ENCODE measurements at places on chromosomes 2 and 18.

DNA sequence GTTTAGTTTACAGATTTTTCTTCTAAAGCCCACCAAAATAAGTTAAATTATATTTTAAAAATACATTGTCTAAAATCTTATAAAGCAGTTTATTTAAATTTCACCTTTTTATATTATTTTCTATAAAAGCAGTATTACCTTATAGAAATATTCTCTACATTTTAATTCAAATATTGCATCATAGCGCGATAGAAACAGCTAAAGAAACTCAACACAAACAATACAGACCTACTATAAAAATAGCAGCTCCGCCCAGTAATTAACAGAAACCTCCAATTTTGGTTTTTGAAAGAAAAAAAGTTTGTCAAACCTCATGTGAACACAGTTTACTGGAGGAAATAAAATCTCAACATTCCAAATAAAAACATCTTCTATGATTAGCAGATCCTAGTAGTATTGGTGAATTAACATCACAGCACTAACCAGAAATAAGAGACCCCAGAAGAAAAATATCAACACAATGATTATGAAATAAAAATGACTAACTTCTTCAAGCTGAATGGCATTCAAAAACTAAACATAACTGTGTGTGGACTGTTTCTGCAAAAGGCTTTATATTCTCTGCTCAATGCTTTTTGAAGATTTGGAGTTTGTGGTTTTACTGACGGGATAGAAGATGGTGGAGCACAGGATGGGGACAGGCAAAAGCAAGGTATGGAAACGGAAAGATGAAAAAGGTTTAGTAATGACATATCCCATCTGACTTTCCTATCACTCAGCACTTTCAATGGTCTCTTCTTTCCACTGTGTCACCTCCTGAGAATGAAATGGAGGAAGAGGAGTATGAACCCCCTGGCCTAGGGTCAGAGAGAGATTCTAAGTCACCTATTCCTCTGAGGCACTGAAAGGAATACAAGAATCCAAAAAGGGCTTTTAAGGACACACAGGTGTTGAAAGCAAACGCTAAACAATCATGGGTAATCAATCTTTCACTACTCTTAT is 17.5 kb downstream of the MAP4K3 start:
- DNase-seq, result no peak

DNA sequence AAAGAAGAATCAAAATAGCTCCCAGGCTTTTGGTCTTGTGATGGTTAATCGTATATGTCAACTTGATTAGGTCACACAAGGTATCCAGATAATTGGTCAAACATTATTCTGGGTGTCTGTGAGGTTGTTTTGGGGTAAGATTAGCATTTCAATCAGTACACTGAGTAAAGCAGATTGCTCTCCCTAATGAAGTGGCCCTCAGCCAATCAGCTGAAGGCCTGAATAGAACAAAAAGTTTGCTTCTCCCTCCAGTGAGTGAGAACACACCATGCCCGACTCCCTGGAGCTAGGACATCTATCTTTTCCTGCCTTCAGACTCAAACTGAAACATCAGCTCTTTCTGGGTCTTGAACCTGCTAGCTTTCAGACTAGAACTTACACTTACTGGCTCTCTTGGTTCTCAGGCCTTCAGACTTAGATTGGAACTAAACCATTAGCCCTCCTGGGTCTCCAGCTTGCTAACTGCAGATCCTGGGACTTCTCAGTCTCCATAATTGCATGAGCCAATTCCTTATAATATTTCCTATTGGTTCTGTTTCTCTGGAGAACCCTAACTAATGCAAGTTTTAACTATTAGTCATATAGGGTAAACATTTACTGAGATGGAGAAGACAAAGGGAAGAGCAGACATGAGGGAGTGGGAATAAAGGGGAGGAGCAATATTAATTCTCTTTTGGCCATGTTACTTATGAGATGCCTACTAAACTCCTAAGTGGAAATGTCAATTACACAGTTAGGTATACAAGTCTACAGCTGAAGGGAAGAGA is 25.5 kb downstream of the LNPK start:
- no peak for DNase-seq

GRCh38 chr2:159933727-159934049 is 128.7 kb downstream of the PLA2R1 start:
- DNase-seq, result no peak

GRCh38 chr18:36149514-36150289 is 20.0 kb downstream of the ELP2 start:
- no peak for DNase-seq

GRCh38 chr2:63790491-63790890 is 51.2 kb upstream of the UGP2 start:
- no peak for DNase-seq

GRCh38 chr18:39561126-39561525 is 1995.5 kb upstream of the CELF4 start:
- no peak for DNase-seq

DNA sequence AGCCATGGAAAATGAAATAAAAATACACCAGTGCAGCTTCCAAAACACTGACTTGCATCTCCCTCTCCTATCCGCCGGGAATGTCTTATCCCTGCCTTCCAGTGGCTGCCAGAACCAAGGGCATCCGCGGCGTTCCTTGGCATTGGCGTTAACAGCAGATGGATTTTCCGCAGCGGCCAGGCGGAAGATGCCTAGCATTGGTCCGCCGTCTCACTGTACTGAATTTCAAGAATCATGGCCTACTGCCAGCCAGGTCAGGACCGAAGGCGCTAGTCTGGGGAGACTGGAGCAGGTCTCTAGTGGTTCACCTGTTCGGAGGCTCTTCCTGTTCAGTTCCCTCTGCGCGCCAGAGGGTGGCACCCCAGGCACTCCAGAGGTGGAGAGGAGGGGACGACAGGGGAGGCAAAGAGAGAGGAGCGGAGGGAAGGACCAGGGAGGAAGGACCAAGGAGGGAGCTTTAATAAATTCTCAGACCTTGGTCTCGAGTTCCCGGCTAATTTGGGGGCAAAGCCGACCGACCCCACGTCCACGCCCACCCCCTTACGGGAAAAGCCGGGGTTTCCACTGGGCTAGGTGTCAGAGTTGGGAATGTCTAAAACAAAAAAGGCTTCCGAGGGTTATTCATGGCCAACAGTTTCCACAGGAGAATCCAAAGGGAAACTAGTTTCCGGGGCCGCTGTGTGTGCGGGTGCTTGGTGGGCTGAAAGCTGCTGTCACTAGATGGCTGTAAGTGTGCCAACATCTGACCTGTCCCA is 3.7 kb upstream of the BCL2L11 start:
- peak; percentile 97 for DNase-seq

- no peak for DNase-seq
These were observed 497.4 kb upstream of the MEIS1 start for GRCh38 chr2:65937379-65938160.

DNA sequence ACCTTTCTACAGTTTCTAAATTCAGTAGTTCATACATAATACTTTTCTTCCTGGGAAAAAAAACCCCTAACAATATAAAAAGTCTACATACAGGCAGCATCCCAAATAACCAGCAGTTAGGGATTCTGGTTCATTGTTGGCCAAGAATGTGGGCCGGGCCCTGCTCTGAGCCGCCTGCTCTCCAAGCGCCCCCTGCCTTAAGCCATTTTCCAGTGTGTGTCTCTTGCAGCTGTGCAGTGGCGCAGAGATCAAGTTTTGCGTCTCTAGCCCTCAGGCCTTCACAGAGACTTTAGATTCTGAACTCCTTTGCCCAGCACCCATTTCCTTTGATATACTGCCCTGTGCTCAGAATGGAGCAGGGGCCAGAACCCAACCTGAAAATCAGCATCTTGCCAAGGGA is 32.9 kb downstream of the RMC1 start:
- DNase-seq, result no peak

- DNase-seq, result no peak
These were observed 5.5 kb upstream of the RNF144A start for GRCh38 chr2:6911721-6912120.

- DNase-seq, result no peak
These were observed 402.3 kb downstream of the TGIF1 start for GRCh38 chr18:3852321-3852720.

DNA sequence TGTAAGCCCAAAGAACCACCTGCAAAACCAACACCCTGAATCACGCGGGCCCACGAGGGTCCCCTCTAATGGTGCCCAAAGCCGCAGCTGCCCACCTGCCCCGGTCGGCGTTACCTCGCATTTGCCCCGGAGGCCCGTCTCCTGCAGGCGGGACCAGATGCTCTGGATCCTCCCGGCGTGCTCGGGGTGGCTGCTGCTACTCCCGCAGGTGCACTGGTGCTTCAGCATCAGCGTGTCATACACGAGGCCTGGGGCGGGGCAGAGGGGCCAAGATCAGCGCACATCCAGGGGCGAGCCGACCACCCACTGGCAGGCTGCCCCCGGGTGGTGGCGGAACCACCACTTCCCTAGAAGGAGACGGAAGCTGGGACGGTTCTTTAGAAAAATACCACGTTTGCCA is 260.1 kb downstream of the TWIST2 start:
- DNase-seq, result no peak

DNA sequence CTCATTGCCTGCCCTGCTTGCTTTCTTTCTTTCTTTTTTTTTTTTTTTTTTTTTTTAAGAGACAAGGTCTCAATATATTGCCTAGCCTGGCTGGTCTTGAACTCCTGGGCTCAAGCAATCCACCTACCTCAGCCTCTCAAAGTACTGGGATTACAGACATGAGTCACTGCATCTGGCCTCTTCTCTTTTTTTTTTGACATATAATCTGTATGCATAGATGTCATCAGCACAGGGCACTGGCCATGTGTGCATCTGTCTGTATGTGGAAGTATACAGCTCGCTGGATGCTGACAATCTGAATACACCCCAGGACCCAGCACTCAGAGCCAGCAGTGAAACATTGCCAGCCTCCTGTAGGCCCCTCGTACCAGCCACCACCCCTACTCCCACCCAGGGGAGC is 49.5 kb downstream of the TFCP2L1 start:
- DNase-seq, result no peak

GRCh38 chr18:10409041-10409440 is 45.4 kb upstream of the APCDD1 start:
- DNase-seq, result no peak

DNA sequence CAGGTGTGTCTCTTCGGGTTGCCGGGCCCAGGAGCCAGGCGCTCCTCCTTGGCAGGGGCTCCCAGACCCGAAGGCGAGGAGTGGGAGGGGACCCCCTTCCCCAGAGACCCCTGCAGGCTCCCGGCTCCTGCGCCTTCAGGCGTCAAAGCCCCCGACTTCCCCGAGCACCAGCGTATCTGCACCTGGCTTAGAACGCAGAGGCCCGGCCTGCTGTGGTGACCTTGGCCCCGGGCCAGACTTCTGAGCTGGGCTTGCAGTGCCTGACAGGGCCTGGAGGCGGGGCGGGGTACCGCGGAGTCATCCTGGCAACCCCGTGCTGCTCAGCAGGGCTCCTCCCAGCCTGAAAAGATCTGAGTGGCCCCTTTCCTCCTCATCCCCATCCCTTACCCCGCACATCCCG is 27.0 kb downstream of the SKA1 start:
- DNase-seq, result no peak

- no peak for DNase-seq
These were observed 847.2 kb downstream of the TDRD15 start for GRCh38 chr2:21970971-21971370.

DNA sequence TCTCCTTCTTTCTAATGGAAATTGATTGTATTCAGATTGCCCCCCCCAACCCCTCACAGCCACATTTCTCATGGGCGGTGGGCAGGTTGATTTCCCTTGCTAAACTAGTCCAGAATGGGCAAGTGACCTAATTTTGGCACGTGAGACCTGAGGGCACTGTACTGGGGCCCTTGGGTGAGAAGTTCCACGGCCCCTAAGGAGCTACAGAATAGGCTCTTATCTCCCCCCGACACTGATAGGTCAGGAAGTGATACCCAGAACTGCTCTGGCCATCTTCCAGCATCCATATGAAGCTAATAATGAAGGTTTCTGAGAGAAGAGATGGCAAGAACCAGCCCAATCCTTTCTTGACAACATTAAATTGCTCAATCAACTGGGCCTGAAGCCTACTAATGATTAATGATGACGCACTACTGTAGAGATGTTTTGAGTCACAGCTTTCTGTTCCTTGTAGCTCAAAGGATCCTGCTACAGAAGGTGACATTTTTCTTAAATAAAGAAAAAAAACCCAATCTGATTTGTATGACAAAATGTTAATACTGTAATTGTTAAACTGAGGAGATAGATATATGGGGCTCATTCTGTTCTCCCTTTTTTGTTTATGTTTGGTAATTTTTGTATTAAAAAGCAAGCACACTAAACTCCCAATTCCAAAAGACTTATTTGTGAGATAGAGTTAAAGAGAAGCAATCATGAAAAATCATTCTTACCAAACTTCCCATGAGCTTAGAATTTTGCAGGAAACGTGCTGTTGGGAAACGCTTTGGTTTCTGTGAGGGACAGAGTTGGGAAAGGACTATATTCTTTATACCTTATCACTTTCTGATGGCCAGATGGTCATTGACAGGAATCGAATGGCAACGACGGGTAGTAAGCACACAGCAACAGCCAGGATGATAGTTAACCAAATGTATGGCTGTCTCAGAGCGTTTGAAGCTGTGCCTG is 28.2 kb upstream of the NARS1 start:
- DNase-seq, result no peak

DNA sequence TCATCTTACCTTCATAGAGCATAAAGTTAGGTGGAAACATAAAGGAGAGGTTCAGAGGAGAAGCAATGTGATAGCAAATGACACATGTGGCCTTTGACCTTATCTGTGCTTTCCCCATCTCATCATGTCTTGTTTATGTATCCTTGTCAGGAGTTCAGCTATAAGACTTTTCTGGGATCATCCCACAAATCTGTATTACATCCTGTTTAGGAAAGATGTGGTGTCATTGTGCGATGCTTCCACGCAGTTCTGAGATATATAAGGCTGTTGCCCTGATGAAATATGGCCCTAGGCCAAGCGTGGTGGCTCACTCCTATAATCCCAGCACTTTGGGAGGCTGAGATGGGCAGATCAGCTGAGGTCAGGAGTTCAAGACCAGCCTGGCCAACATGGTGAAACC is 15.5 kb upstream of the MGAT5 start:
- no peak for DNase-seq

DNA sequence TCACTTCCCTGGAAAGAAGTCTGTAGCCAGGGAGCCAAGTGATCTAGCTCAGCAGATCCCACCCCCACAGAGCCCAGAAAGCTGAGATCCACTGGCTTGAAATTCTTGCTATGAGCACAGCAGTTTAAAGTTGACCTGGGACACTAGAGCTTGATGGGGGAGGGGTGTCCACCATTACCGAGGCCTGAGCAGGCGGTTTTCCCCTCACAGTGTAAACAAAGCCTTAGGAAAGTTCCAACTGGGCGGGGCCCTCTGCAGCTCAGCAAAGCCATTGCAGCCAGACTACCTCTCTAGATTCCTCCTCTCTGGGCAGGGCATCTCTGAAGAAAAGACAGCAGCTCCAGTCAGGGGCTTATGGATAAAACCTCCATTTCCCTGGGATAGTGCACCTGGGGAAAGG is 887.2 kb upstream of the LRATD1 start:
- DNase-seq, result no peak

DNA sequence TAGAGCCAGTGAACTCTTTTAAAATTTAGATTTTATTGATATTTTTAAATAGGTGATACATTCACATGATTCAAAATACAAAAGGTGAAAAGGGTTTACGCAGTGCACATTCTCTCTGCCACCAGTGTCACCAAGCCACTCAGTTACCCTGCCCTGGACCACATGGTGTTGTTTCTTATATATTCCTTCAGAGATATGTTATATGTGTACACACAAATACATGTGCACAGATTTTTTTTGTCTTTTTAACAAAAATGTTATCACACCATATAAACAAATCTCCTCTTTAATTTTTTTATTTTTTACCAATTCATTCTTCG is 26.2 kb downstream of the SERPINB4 start:
- no peak for DNase-seq
